ENCODE measurements at places on chromosomes 3 and 15. TPM values are rescaled to one million over a fixed set of nuclear protein-coding genes. Genes with fewer than 3 reads are reported as not detected.

- no peak for DNase-seq
These were observed 369.1 kb downstream of the RBMS3 start for GRCh38 chr3:29649815-29650547.

DNA sequence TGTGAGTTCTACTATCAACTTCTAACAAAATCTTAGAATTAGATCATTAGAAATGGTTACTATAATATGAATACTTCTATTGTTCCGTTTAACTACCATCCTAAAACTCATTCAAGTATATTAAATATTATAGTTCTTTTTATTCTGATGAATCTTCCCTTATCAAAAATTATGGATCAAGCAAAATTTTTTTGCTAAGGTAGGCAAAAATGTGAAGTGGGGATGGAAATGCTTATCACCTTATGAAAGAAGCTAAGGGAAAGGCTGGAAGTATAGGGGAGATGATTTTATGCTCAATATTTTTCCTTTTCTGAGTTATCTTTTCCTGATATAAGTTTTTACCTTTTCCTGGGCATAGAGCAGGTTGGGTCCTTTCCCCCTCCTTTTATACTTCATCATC, 40.7 kb upstream of the CCDC39 start:
- no peak for DNase-seq

GRCh38 chr3:72329354-72329753, 518.9 kb downstream of the SHQ1 start:
- no peak for DNase-seq

- no peak for DNase-seq
These were observed 81.1 kb upstream of the SLC6A1 start for GRCh38 chr3:10911350-10912002.

- no peak for DNase-seq
These were observed 55.3 kb upstream of the MAGI1 start for GRCh38 chr3:66093981-66094380.

DNA sequence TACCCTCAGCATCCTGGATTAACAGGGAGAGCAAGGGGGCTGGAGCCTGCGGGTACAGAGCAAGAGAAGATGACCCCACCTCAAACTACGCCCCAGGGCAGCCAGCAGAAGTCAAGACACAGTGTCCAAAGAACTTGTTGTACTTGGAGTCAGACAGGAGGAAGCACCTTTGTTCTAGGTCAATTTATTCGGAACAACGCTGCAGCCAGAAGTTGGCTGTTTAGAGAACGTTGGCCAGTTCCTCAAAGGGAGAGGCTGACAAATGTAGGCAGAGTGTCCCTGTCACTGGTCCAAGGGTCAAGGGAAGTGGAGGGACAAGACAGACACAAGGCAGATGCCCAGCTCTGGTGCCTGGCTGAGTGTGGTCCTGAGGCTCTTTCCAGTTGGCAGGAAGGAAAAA, 32.1 kb upstream of the PIAS1 start:
- no peak for DNase-seq

- DNase-seq, result no peak
These were observed 54.3 kb upstream of the SNRPA1 start for GRCh38 chr15:101349047-101349951.

- DNase-seq, result no peak
These were observed 41.1 kb downstream of the PIK3R4 start for GRCh38 chr3:130705501-130705900.

DNA sequence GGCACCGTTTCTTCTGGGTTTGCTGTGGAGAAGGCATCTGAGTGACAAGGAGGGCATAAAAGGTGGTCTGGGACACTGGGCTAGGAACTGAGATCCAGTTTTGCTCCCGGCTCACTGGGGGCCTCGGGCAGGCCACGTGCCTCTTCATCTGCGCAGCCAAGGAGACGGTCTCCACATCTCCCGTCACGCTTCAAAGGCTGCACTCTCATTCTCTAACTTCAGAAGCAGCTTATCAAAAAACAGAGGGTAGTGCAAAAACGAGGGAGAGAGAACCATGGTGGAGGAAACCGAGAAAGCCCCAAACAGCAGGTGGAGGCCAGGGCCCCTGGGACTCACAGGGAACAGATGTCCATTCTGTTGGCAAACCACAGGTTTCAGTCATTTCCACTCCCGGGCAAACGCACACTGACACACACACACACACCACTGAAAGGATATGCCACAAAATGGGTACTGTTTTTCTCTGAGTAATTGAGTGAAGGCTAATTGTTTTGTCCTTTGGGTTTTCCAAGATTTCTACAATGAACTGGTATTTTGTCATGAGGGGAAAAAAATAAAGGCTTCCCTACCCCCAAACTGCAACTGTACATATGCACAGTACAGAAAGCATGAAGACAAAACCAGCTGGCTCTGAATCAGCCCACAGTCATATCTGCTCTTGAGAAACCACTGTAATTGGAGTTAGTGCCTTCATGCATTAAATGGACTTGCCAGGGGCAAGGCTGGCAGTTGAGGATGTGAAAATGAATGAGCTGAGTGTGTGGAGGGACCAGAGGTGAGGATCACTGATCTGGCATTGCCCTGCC, 71.9 kb downstream of the MGLL start:
- no peak for DNase-seq

DNA sequence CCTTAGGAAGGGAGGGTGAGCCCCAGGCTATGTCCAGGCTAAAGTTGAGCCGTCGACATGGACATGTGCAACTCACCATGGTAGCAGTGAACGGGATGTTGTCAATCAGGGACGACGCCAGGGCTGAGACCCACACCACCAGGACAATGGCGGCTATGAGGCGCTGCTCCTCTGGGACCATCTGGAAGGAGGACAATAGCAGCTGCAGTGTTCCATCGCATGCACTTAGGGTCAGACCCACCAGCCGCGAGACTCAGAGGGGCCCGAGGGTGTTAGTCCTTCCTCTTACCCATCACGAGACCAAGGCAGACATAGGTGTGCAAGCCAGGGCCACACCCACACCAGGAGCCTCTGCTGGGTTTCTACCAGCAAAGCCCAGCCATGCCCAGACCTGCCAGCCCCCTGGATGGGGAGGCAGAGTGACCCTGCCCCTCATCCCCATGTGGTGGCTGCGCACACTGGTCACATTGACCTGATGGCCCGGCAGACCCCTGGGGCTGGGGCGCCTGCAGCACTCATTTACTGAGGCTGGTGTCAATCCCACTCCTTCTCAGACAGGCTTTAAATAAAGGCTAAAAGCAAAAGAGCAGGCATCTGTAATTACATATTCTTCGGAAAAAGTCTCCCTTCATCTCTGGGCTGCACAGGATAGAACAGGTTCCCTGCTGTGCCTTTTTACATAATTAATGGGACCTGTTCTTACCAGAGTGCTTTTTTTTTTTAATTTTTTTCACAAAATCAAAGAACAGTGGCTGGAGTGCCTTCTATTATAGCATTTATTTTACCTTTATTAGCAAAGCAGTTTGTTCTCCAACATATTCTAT, 227.8 kb downstream of the OCA2 start:
- DNase-seq, result no peak

DNA sequence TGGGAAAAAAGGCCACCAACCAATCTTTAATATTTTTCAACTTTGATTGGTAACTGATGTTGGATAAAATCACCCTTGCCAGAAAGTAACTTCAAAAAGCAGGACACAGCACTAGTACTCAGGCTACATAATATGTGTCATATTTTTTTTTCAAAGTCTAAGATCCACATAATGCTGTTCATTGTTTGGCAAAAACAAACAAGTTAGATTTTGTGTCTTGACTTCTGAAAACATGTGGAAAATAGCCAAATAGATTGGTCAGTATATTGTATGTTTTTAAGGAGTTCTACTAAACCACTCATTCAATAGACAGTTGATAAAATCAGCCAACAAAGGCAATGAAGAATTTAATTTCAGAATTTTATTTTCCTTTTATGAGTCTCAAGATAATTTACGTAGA, 111.7 kb upstream of the CCDC54 start:
- DNase-seq, result no peak

DNA sequence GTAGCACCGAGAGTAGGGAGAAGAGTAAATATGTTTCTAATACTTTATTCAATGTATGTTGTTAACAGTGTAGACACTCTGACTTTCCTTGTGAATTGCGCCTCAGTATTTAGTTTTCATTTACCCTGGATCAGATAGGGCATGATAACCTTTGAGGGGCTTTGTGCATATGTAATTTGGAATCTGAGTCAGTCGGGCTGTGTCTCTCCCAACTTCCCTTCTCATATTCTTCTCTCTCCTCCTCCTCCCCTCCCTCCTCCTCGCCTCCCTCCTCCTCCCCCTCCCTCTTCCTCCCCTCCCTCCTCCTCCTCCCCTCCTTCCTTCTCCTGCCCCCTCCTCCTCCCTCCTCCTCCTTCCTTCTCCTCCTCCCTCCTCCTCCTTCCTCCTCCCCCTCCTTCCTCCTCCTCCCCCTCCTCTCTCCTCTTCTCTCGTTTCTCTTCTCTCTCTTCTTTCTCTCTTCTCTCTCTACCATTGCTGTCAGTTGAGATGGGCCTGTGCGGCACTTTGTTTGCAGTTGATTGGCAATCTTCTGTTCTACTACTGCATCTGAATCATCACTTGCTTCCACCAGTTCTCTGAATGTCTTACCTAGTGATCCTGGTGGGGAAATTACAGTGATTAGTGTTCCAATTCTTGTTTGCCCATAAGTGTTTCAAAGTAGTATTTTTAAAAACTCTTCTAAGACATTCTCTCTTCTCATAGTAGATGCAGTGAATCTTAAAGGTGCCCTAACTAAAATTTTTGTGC, 162.3 kb downstream of the PGPEP1L start:
- DNase-seq, result no peak

- DNase-seq, result no peak
These were observed 753.3 kb upstream of the ROBO1 start for GRCh38 chr3:80521081-80521480.

- no peak for DNase-seq
These were observed 79.2 kb downstream of the CD47 start for GRCh38 chr3:108011616-108012015.

GRCh38 chr15:90227336-90227735, 6.4 kb downstream of the CIB1 start:
- DNase-seq, result no peak

DNA sequence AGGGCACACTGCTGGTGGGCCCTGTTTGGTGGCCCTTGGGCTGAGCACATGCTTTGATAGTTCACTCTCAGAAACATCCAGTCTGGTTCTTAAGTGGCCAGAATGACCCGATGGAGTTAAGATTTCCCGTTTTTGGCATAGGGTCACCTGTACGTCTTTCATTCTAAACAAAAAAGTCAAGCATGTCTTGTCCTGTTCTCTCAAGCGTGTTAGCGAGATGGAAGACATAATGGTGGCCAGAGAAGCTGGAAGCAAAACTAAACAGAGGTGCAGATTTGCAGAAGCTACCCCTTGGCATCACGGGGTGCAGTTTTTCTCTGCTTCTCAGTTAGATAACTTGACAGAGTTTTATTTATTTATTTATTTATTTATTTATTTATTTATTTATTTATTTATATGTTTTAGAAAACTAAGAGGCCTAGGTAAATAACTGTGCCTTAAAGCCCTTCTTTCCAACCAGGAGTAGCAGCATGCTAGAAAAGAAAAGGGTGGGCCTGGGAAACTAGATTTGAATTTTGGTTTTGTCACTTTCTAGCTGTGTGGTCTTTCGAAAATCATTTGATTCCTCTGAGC, 63.0 kb downstream of the ST6GAL1 start:
- no peak for DNase-seq

- DNase-seq, result no peak
These were observed 100.6 kb upstream of the PRR20G start for GRCh38 chr3:127388427-127388826.

DNA sequence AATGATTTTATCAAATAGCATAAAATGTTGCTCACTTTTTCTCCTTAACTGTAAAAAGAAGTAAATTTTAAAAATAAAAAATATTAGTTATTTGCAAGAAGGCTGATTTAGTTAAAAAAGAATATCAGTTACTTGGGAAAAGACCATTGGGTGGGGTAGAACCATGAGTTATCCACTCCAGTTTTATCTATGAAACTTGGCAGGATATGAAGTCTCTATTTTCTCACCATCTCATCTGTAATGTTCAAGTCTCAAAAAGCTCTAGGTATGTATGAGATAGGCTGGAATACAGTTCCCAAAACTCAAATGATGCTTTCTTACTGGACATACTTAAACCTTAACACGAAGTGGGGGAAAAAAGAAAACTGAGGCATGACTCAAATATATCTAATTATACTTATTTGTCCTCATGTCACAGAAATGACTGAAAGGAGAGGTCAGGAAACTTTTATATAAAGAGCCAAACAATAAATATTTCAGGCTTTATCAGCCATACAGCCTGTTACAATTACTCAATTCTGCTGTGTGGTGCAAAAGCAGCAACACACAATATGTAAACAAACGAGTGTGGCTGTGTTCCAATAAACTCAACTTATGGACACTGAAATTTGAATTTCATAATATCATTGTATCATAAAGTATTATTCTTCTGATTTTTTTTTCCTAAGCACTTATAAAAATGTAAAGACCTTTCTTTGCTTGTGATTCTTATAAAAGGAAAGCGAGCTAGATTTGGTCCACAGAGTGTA, 131.8 kb downstream of the TBL1XR1 start:
- DNase-seq, result no peak

DNA sequence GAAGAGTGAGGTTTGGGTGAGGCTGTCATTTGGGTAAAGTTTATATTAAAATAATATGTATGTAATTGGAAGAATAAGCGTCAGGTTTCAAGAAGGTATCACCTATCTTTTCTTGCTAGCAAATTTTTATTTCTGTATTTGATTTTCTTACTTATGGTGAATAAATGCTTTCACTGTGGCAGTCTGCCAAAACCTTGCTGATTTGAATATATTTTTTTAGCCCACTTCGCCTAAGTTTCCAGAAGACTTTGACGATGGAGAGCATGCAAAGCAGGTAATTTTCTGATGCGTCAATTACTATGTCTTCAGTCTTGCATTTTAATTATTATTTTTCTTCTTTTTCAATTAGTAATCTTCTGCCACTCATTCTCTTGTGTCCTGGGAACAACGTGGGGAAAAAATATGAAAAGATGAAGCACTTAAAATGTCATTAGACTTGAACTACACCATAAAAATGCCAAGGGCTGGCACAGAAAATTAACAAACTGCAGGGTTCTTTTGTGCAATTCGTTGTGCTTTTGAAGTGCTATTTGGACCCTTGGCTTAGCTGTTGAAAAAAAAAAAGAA, 40.4 kb downstream of the SRP14 start:
- DNase-seq, result no peak

GRCh38 chr3:120144267-120144666, 50.0 kb upstream of the GSK3B start:
- no peak for DNase-seq

DNA sequence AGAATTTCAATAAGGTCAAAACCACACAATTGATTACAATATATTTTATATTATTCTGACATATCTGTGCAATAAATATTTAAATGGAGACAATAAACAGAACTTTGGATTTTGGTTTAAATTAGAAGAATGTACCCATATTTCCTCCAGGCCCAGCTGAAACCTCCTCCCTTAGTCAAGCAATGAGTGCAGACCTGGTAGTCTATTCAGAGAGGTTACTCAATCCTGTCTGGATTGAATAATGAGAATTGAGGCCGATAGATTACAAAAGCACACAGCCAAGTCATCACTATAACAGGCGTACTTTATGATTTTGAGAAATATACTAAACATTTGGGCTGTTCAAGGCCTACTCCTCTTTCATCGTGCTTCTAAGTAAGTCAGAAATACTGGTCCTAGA, 114.5 kb upstream of the STRIT1 start:
- no peak for DNase-seq

- no peak for DNase-seq
These were observed 20.7 kb downstream of the CCDC12 start for GRCh38 chr3:46955801-46956259.

Gene ANKRD63
- total RNA-seq, result 0.72 TPM

Gene MUC13
- 0.13 TPM for total RNA-seq

Gene FURIN
- total RNA-seq, result 62.0 TPM
